PC-3 (cell line): ENCODE measurements at places on chromosomes 1 and 21. TPM values are rescaled to one million over a fixed set of nuclear protein-coding genes. Genes with fewer than 3 reads are reported as not detected.

DNA sequence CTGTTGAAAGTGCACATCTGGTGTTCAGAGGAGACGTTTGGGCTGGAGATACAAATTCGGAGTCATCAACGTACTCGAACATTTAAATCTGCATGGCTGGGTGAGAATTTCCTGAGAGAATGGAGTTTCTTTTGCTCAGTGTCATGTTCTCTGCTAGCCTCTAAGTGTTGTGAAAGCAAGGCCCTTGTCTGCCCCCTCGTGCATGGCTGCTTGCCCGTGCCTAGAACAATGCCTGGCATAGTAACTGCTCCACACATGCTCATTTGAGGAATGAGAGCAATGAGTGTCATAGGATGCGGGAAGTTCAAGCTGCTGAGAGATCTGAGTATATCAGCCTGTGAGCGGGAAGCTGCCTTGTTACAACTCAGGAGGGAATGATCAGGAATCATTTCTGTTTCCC is 171.1 kb upstream of the CSF3R start:
- peak; percentile 5 for DNase-seq

DNA sequence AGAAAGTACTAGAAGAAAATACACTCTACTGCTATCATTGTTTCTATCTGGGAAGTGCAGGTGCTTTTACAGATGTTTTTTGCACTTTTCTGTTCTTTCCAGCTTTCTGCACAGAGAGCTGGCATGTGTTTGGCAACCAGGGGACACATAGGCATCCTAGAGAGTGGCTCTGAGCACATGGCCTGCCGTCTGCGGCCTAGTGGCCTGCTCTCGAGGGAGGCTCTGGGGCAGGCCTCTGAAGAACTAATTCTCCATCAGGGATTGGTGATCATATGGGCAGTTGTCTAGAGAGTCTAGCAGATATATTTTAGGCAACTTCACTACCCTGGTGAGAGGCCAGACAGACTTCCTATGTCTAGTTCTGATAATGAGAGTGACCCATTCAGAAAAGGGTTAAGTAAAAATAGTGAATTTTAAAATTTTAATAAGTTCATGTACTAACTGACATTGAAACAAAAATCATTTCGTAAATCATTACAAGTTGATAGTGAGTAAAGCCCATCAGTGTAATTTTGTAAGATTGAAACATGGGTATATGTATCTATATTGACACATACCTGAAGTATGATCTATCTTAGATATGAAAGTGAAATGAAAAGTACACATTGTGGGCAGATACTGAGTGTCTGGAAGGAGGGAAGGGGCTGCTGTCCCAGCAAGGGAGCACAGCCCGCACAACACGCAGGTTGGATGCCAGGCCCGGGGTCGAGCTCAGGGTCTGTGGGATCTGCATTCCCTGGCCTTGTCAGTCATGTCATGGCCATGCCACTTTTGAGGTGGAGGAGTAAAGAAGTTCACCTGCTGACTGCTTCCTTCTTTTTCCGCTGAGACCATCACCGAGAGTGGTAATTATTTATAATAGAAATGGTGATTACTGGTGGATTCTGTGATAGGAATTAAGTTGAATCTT is 79.8 kb downstream of the PCBP3 start:
- DNase-seq, result no peak

- DNase-seq, result no peak
These were observed 153.7 kb downstream of the TENT5C start for GRCh38 chr1:117759535-117759934.

GRCh38 chr1:222009105-222009730 is 267.3 kb upstream of the DUSP10 start:
- DNase-seq, result peak; percentile 78

- DNase-seq, result no peak
These were observed 30.0 kb downstream of the LRRC3 start for GRCh38 chr21:44485254-44485793.

DNA sequence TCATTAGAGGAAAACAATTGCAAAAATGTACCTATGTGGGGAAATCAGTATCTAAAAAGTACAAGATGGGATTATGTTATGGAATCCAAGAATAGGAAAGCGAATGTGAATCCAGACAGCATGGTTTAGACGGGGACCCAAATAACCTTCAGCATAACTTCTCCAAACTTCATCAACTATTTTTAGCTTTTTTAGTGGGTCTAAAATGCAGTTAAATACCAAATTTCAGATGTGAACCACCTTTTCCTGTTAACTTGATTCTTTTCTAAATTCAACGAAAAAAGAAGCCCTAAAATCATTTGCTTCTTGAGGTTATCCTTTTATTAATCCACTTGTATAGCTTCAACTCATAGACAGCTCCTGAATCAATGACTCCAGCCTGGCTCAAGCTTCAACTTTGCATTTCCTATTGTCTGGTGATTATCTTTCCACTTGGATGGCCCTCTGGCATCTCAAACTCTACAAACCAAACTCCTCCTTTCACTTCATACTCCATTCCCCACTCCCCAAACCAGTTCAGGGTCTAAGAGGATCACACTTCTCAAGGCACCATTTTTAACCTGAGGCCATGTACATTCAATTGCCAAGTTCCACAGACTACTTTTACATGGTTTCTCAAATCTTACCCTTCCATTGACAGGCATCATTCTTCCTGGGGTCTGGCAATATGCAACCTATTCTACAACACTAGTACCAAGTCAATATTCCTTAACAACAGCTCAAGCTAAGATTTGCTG is 7.4 kb downstream of the ERRFI1 start:
- peak; percentile 61 for DNase-seq

DNA sequence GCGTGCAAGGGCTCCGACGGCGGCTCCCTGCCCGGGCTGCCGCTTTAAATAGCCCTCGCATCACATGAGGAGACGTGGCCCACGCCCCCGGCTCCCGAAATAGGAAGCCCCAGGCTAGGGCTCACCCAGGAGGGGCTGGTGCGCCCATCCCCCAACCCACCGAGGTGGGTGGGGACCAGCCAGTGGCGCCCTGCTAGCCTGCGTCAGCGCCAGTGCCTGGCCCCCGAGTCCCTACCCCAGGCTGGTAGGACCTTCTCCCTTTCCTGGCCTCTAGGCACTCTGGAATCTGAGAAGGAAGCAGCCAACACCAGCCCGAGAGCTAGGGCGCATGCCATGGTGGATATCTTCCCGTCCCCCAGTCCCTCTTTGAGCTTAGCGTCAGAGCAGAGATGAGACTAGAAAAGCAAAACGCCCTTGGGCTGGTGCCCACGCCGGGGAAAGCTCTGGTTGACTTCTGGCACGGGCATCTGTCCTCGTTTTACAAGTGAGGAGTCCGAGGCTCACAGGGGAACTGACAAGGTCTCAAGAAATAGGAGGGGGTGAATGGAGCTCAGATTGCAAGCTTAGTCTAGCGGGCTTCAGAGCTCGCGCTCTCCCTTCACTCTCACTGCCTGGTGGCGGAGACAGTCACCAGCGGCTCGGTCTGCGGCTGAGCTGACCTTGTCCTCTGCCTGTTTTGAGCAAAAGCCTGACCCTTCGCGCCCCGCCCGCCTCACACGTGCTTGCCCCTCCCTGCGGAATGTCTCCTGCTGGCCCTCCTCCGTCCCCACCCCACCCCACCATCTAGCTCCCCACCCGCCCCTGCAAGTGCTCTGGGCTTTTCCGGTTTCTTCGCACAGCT is at the start of gene FABP3:
FABP3 (minus strand) TSS at position 21 of the 841 bp plus-strand sequence. CDS start 62 bp downstream, outside the sequence.
- DNase-seq, result peak; percentile 46

- DNase-seq, result no peak
These were observed 200.8 kb upstream of the VAMP3 start for GRCh38 chr1:7570311-7570710.

GRCh38 chr1:97906567-97907241 is 14.1 kb downstream of the DPYD start:
- DNase-seq, result peak; percentile 71

- DNase-seq, result no peak
These were observed 26.3 kb downstream of the ZBTB17 start for GRCh38 chr1:15949453-15950245.

DNA sequence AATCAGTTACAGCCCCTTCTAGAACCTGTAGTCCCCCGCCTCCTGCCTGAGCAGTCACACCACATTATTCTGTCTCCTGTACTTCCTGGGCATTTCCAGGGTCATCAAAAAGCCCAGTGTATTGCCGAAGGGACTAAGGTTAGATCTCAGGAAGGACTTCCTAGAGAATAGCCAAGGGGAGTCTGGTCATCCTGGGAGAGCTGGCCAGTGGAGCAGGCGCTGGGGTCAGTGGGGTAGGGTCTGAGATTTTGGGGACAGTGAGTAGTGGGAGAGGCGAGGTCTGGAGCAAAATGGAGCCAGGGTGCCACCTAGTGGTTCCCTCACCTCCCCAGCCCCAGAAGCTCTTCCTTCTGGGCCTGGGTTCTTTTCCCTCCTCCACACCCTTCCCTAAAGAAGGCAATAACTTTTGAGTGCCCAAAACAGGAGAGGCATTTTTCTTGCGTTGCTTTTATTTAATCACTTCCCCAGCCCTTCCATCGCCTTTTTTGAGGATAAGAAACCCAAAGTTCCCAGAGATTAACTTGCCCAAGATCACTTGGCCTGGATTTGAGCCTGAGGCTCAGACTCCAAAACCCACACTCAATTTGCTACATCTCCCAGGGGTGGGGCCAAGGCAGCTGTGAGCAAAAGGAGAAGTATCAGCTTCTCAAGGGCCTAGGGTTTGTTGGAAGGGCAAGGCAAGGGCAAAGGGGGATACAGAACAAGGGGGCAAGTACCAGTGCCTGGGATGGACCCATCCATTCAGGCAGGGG is 7.3 kb upstream of the PMVK start:
- DNase-seq, result peak; percentile 64

DNA sequence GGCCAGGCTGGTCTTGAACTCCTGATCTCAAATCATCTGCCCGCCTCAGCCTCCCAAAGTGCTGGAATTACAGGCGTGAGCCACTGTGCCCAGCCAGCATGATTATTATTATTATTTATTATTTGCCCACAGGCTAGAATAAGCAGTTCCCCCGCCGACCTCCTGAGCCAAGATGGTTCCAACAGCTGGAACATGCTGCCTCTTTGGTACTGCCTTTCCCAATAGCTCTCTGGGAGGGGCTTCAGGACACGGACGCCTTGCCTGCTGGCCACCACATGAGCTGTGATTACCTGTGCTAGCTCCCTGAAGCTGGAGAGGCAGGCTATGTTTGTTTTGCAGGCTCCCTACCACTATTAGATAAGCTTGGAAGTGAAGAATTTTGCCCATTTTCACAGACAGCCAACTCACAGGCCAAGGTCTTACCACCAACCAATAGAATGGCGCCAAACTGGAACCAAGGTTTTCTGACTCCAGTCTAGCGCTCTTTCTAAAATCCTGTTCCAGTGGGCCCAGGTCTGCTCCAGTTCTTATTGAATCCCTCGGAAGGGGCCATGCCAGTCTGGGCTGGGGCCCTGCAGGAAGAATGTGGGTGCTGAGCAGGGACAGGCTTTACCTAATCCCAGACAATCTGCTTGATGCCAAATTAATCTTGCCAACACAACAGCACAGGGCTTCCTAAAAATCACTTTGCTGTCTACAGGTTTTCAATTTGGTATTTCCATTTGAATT is 2.1 kb upstream of the GPR61 start:
- DNase-seq, result no peak

GRCh38 chr1:28437924-28438699 is 67.7 kb upstream of the RCC1 start:
- DNase-seq, result peak; percentile 97

GRCh38 chr1:11648732-11649158 is 5.5 kb downstream of the FBXO2 start:
- peak; percentile 40 for DNase-seq

DNA sequence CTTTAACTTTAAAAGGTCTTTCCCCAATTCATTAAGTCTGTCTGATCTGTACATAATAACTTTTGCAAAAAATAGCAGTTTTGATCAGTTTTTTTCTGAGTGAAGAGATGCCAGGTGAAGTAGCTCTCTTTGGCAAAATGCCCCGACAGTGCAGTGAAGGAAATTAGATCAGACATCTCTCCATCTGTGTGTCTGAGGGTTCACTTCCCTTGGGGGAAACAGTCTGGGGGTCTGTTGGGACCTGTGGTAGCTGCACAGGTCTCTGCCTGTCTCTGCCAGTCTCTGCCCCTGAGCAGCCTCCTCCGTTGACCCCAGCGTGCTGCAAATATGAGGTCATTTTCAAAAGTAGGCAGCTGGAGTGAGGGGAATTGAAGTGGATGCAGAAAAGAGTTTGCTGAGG is 54.5 kb downstream of the TBCE start:
- DNase-seq, result no peak

DNA sequence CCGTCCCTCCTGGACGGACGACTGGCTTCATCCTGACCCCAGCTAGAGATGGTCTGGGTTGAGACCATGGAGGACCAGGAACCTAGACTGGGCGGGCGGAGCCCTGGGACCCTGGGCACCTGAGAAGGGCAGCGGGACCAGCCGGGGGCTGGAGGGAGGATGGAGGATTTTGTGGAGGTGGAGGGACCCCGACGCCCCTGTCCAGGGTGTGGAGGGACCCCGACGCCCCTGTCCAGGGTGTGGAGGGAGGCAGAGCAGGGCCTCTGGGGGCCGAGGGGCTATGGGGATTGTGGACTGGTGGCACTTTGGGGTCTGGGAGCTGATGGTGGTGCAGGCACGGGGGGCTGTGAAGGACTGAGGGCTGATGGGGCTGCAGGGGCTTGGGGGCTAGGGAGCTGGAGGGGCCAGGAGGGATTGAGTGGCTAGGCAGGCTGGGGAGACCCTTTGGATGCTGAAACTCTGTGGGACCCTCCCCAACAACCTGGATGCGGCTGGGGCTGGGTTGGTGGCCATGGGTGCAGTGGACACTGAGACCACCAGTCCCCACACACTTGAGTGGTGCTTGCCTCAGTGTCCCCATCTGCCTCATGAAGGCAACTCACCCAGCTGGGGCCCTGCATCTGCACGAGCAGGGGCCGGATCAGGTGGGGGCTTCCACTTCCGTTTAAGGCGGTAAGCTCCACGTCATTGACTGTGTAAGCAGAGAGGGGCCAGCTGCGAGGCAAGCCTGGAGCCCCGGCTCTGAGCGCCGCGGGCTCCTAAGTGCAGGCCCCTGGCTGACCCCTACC is 7.4 kb downstream of the GJC2 start:
- DNase-seq, result no peak

DNA sequence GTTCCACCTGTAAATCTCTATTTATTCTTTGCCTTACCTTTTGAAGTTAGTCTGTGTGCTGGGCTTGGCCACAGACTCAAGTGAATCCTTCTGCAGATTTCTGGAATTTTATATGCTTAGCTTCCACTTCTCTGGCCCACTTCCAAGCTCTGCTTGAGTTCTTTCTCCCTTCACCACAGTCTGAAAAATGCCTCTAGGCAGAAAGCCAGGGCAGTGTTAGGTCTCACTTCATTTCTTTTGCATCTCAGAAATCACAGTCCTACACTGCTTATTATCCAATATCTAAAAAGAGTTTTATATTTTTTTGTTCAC is 48.9 kb downstream of the INKA2 start:
- peak; percentile 43 for DNase-seq

Gene CFHR5
- not detected in 2 replicates for total RNA-seq

Gene LCA5L
- 0.40 and 0.98 TPM in 2 replicates for total RNA-seq

Gene FOXD2
- 0.80 and 0.86 TPM in 2 replicates for total RNA-seq

Gene PTGS2
- 4.9 and 7.9 TPM in 2 replicates for total RNA-seq

Gene KCNT2
- 0.26 and 0.69 TPM in 2 replicates for total RNA-seq

Gene RNF186
- 0.69 TPM in 1 of 2 replicates, not detected in the other for total RNA-seq

Gene ZNF697
- 3.9 and 5.3 TPM in 2 replicates for total RNA-seq

Gene FAAH
- 2.0 and 5.0 TPM in 2 replicates for total RNA-seq

Gene SUMO3
- 242 and 290 TPM in 2 replicates for total RNA-seq

Gene TSPEAR
- total RNA-seq, result 2.1 and 3.2 TPM in 2 replicates

Gene LCE1B
- total RNA-seq, result not detected in 2 replicates

Gene DDAH1
- 65.9 and 68.2 TPM in 2 replicates for total RNA-seq

Gene SLC30A2
- total RNA-seq, result 0.07 TPM in 1 of 2 replicates, not detected in the other

Gene KRTAP21-2
- not detected in 2 replicates for total RNA-seq
